ENCODE measurements at places on chromosomes 16 and 17.
A peak's percentile ranks its signal among the peaks of the same experiment; 100 is the strongest.

DNA sequence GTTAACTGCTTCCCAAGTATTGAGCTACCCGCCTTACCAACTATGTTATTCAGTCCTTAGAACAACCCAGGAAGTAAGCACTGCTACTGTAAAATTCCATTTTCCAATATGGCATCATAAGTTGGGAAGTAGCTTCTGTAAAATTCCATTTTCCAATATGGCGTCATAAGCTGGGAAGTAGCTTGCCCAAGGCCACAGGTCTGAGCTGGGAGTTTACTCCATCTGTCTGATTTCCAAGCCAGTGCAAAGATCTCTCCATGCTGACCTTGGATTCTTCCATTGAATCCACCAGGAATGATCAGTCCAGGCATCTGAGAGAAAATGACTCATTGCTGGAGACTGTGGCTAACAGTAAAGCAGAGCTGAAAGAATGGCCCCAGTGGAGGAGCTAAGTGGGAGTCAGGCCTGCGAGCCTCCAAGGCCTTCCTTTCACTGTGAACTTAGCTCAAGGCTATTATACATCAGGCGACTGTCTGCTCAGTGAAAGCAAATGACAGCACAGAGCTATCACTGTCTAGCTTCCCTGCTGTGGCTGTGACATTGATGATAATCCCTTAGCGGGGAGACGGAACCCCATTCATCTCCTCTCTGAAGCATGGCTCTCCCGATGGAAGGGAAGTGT is 430.4 kb downstream of the HAPSTR1 start:
- DNase-seq = no peak

DNA sequence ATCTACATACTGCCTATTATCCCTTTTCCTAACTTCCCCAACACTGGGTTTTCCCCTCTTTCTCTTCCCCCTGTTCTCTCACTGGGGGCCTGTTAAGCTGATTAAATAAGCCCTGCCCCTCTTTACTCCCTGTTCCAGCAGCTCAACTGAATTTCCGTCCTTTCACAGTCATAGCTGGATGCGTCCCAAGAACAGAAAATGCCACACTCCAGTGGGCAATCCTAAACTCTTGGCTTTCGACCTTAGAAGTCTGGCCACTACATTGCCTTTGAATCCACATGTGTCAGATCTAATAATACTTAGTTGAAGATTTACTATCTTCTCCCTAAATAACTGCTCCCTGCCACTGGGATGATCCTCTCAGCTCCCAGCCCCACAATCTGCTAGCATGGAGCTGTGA is 34.5 kb downstream of the KCNJ16 start:
- no peak for DNase-seq

GRCh38 chr16:81432937-81433557 is 11.6 kb upstream of the CMIP start:
- DNase-seq = peak; percentile 67

- no peak for DNase-seq
Measured at GRCh38 chr16:56886826-56887225, 21.8 kb downstream of the SLC12A3 start.

DNA sequence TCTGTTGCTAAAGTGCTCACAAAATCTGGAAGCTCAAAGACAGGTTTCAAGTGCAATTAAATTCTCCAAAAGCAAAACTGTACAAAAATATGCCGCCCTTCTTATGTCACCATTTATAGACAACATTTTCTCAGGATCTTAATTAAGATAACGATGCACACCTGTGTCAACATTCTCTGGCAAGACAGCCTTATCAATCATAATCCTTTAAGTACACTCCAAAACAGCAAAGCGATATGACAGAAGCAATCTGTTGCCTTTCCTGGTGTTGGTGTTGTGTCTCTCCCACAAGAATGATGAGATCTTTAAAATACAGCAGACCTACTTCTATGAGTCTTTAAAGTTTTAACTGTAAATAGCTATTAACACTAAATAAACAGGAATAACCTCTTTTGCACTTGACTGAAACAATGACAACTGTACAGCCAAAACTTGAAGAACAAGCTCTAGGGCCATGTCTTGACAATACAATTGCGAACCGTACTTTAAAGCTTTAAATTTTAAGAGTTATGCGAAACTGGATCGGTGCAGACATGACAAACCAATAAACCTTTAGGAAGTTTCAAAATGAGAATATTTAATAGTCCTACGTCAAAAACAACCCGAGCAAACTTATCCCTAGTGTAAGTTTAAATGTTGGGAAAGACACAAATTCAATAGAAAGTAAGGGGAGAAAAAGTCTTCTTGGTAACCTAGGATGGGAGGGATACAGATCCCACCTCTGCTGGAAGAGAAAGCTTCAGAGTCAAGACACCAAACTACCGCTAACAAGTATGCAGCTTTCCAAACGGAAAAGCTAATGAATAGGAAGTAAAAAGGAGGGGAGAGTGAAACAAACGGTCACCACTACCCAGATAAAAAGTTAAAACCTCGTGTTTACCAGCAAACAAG is 3.3 kb upstream of the IRX5 start:
- no peak for DNase-seq

DNA sequence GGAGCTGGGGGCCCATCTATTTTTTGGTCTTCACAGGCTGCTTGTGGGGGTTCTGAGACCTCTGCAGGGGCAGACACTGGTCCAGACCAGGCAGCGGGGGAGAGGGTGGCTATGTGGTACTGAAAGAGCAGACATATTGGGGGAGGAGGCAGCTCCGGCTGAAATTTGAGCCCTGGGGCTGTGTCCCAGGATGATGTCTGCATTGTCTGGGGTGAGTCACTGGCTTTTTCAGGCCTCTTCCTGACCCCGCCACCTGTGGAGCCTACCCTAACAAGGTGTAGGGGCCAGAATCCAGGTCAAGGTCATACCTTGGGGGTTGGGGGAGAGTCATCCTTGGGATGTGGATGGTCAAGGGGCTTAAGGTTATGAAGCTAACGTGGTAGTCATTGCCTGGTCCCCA is 2.4 kb downstream of the CORO6 start:
- DNase-seq = no peak

GRCh38 chr16:1309888-1310831 is 724 bp downstream of the UBE2I start:
- DNase-seq = no peak

GRCh38 chr17:42518755-42519545 is 17.1 kb upstream of the NAGLU start:
- DNase-seq = no peak

DNA sequence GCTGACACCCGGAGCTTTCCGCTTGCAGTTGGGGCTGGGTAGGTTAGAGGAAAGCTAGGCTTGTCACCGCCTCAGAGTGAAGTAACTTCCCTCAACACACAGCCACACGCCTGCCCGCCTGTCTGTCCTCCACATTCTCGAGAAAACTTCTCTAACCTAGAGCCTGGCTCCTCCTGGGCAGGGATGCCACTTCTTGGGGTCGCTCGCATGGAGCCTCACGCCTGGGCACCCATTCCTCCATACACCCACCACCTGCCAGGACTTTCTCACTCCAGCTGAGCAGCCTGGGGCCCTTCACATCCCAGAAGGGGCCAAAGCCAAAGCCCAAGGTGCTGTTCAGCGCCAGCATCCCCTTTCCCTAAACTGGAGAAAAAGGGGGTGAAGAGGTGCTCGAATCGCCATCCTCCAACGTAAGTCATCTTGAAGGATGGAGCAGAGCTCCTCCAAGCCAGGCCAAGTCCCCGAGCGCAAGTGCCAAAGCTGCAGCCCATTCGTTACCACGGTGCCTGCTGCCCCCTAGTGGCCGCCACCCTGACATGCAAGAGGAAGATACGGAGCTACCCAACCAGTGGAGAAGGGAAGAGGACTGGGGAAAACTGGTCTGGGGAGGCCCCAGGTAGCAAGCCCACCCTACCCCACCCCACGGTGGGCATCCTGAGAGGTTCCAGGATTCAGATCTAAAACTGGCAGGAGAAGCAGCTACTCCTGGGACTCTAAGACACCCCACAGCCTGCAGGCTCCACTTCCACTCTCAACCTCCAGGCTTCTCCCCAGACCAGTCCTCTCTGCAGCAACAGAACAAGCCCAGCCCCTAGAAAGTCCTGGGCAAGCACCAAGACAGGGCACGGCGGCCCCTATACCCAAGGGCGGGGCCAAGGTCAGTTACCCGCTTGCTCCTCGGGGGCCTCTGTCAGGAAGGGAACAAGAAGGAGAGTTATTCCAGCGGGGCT is 63.1 kb downstream of the MYO18A start:
- DNase-seq = peak; percentile 38

- DNase-seq = no peak
Measured at GRCh38 chr16:8958344-8959167, 5.2 kb downstream of the USP7 start.

DNA sequence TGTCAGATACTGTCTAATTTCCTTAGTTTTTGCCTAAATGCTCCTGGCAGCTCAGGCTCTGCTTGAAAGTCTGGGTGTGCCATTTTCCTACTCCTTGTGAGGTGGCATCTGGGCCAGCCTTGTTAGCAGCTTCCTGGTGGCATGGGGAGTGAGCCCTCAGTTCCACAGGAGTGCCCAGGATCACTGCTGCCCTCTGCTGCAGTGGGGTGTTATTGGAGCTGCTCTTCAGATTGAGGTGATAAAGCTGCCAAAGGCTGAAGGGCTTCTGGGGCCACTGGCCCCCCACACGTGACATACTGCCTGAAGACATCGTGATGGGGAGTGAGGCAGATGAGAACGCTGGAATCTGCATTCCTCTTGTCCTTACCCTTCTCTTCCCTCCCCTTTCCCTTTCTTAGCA is 27.4 kb downstream of the CEP95 start:
- no peak for DNase-seq

- no peak for DNase-seq
Measured at GRCh38 chr17:7431231-7431630, 2.6 kb downstream of the SPEM3 start.

DNA sequence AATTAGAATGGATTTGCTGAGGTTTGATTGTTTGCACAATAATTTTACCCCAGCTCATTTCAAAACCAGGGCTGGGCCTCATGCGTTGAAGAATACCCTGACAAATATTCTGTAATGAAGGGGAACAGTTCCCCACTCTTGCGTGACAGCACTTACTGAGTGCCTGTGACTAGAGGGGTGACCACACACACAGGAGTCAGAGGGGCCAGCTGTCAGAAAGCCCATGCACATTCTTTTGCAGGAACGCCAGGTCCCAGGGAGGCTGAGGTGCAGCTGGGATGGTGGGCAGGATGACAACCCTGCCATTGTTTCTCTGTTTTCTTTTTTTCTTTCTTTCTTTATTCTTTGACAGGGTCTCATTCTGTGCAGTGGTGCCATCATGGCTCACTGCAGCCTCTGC is 44.6 kb downstream of the SMPD3 start:
- no peak for DNase-seq

- no peak for DNase-seq
Measured at GRCh38 chr16:74771656-74772315, 2.8 kb downstream of the FA2H start.

GRCh38 chr17:55038291-55038690 is 69.7 kb downstream of the STXBP4 start:
- DNase-seq = no peak

Data from NCI-H526 treated with DMSO at 0.1 percent for 48 hours (cell line).